ENCODE measurements at places on chromosomes 3 and 15. TPM values are rescaled to one million over a fixed set of nuclear protein-coding genes. Genes with fewer than 3 reads are reported as not detected.

Gene RAB6B
- total RNA-seq: 5.3 TPM

Gene CFAP91
- 12.7 TPM for total RNA-seq

Gene DUOX1
- total RNA-seq: 1.8 TPM

Gene LOXL1
- total RNA-seq: 35.1 TPM

Gene GATM
- total RNA-seq: 269 TPM

Gene DNASE1L3
- 10.0 TPM for total RNA-seq

Measured in metanephros (tissue), 2 donors.